ENCODE measurements at places on chromosomes 1 and 21.

- DNase-seq: no peak
Observed at GRCh38 chr1:207937204-207937603, 26.3 kb upstream of the CD34 start.

DNA sequence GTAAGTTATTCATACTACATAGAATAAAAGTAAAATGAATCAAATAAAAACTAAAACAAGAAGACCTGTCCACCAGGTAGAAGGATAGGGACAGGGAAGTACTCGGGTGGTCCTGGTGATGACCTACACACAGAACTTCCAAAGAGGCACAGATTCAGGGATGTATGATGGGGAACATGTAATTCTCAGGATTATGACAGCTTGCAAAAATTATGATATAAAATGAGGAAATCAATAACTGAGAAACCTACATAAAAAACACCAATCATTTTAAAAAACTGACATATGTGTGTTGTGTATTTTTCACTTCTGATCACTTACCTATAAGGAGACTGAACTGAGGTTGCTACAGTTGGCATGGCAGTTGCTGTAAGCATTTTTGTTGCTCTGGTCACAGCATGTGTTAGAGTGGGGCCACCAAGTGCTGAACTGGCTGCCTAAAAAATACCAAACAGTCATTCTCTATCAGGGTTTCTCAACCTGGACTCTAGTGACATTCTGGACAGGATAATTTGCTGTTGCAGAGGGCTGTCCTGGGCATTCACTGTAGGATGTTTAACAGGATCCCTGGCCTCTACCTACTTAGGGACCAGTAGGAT is 73.8 kb downstream of the USP24 start:
- DNase-seq: no peak

DNA sequence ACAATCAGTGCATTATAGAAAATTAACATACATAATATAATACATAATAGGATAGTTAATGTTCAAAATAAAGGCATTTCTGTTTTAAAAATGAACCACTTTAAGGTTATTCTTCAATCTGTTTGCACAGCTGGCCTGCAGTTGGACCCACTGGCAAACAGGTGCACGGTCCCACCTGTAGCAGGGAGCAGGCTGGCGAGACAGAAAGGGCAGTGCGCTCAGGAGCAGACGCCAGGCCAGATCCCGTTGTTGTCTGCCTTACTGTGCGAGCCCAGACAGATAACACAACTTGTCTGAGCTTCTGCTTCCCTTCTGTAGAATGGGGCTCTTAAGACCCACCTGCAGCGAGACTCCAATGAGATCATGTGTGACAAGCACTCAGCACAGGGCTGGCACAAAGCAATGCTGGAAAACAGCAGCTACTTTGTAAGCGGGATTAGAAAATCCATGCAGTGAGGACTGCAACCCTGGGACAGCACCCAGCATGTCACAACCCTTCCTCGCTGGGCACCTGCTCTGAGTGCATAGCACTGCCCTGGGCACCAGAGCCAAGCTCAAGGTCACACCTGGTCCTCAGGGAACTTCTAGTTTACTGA is 33.5 kb downstream of the VPS26C start:
- no peak for DNase-seq

GRCh38 chr1:228058949-228059633 is 23.4 kb upstream of the ARF1 start:
- no peak for DNase-seq

GRCh38 chr21:31335957-31336738 is 7.9 kb downstream of the TIAM1 start:
- DNase-seq: no peak

GRCh38 chr1:168529518-168529917 is 14.3 kb downstream of the XCL2 start:
- no peak for DNase-seq

- no peak for DNase-seq
Observed at GRCh38 chr1:154626456-154627256, 18.7 kb upstream of the ADAR start.

- DNase-seq: no peak
Observed at GRCh38 chr21:41128981-41129380, 39.0 kb upstream of the BACE2 start.

GRCh38 chr1:40853113-40853884 is 8.9 kb downstream of the CITED4 start:
- DNase-seq: no peak

DNA sequence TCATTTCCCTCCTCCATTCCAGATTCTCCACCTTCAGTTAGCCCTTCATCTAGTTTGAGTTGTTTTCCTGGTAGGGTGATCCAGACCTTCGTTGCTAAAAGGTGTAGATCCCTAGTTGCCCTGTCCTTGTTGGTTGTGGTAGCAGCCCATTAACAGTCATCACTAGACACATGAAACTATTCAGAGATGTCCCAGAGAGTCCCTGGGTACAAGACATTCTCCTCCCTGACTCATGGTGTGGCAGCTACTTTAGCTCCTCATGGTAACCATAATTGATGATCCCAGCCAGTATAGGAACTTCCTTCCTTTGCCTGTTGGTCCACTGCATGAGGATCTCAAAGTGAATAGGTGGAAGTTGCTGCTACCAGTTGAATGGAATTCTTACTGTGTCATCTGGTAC is 6.0 kb upstream of the SH2D2A start:
- no peak for DNase-seq

DNA sequence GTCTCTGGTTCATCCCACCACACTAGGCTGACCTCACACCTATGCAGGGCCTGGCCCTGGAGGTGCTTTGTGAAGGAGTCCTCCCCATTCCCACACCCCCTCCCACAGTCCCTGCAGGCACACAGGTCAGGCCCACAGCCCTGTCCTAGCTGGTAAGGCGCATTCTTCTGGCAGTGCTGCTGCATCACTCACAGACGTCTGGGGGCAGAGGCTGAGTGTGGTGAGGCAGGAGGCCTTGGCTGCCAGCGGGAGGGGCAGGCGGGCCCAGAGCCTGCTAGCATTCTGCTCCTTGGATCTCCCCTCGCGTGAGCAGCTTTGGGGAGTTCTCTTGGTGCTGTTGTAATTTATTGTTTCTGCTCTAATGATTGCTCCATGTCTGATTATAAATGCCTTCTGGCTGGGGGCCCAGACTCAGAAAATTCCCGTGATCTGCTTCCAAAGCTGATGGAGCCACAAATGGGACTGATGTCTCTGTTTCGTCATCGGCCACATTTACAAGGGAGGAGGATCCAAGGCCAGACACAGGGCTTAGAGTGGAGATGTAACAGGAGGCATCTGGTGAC is 62.9 kb downstream of the TRABD2B start:
- DNase-seq: no peak

- peak; percentile 68 for DNase-seq
Observed at GRCh38 chr1:234772345-234773147, 162.6 kb upstream of the IRF2BP2 start.

GRCh38 chr1:110556471-110556807 is 37.5 kb upstream of the KCNA10 start:
- no peak for DNase-seq

- DNase-seq: no peak
Observed at GRCh38 chr1:182259229-182259872, 132.2 kb downstream of the GLUL start.

GRCh38 chr1:187326557-187326956 is 497.8 kb downstream of the PLA2G4A start:
- no peak for DNase-seq

- no peak for DNase-seq
Observed at GRCh38 chr1:208172423-208173145, 71.6 kb downstream of the PLXNA2 start.

DNA sequence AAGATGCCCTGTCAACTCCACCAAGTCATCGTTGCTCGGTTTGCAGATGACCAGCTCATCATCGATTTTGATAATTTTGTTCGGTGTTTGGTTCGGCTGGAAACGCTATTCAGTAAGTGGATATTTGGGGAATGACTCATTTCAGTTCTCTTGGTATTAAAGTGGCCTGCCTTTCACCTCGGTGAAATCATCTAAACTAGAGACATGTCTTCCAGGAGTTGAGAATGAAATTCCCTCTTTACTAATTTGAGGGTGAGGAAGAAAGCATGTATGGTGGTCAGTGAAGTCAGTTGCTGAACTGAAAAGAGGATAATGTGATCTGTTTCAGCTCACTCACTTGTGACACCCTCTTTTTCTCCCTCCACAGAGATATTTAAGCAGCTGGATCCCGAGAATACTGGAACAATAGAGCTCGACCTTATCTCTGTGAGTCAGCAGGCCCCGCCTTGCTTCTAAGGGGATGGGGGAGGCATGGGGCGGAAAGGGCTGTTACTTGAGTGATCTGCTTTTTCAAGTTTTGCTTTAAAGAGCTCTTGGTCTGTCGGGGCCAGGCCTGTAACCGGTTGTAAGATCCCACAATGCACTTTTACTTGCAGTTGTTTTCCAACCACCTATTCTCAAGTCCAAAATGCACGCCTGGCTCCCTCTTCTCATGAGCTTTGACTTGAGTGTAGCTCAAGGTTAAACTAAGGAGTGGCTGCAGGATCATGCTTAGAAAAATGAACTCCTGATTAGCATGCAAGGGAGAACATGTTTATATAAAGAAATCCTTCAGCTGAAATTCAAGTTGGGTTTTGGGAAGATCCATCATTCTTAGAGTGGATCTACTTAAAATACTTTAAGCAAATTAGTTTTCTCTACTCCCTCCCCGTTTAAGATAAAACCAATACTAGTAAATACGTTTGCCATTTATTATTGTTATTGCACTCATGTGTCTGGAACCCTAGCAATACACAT is 59.8 kb downstream of the CAPN2 start:
- no peak for DNase-seq

DNA sequence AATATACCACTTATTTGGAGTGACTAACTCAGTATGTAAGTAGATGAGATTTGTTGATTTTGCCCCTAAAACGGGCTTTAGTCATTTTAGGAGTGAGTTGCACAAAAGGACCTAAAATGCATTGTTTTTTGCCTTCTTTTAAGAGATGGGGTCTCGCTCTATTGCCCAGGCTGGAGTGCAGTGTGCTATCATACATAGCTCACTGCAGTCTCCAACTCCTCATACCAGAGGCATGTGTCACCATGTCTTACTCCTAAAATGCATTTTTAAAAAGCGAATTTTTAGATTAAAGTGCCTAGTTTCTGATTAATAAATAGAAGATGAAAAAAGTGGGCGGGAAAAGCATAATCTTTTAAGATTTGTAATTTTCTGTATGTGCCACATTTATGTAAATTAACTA is 11.5 kb upstream of the NEXN start:
- no peak for DNase-seq

GRCh38 chr1:99438656-99439230 is 174.5 kb downstream of the PLPPR4 start:
- no peak for DNase-seq

DNA sequence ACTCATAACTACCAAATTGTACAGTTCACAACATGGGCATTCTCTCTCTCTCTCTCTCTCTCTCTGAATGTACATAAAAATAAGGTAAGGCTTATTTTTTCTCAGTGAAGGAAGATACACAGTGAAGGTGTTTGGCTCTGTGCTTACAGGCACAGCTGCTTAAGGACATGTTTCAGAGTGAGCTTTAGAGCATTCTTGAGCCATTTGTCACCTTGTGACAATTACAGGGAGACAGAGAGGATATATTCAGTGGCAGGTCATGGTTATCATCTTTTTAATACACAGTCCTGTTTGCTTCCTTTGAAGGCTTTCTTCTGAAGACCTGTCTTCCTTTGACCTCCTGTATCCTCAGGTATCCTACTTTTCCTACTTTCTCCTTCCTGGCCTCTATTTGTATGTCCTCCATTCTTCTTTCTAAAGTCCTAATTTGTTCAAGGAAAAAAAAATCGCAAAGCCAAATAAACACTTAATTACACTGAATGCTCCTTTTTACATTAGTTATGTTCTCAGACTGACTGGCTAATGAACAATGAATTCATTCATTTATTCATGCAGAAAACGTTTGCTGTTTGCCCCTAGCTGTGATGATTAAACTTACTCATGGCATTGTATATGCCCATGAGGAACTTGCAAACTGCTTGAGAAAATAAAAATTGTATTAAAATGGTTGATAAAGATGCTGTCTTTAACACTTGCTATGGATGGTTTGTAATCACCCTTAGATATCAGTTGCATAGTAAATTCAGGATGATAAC is 33.4 kb downstream of the HSD17B7 start:
- no peak for DNase-seq
